Bronchial epithelial cell (primary cell): ENCODE measurements at places on chromosomes 4 and X.

DNA sequence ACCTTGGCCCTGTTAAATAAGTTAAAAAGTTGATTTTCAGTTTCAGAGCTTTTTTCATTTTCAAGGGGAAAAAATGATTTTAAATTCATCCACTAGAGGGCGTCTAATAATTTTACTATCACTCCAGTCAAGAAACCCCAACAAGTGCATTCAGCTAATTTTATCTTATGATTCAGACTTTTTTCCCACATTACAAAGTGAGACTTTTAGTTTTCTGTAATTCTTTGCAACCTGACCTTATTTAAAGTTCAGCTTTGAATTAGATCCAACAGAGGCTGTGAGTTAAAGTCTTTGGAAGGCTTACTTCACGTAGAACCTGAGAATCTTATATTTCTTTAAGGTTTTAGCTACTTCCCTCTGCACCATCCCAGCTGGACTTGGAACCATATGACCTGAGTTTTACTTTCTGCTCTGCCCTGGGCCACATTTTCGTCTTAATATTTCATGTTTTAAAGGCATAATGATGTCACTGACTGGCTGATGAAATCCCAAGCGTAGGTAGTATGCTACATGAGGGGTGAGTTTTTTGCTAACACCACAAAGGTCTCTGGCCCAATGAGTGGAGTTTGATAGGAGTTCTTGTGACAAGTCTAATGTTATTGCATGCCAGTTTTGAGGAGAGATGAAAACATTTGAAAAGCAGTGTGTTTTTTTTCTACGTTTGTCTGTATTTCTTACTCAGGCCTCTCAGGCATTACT is 7.2 kb downstream of the GNRHR start:
- DNase-seq = peak; percentile 52

DNA sequence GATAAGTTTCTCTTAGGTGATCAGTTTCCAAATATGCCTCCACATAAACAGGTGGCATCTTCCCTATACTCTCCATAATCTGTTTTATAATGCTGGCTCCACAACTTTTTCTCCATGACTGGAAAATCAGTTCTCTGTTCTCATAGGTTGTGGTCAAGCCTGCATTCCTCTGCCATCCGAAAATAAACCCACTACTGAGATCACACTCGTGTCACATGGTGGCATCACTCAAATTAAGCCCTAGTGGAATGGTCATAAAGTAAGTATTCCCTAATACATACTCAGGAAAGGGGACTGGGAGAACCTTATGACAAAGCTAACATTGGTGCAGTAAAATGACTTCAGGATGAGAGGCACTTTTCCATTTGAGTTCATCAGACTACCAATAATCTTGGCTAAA is 37.6 kb downstream of the MAGED4B start:
- no peak for DNase-seq

- DNase-seq = peak; percentile 3
Observed at GRCh38 chrX:123330229-123330942, 146.3 kb downstream of the GRIA3 start.

DNA sequence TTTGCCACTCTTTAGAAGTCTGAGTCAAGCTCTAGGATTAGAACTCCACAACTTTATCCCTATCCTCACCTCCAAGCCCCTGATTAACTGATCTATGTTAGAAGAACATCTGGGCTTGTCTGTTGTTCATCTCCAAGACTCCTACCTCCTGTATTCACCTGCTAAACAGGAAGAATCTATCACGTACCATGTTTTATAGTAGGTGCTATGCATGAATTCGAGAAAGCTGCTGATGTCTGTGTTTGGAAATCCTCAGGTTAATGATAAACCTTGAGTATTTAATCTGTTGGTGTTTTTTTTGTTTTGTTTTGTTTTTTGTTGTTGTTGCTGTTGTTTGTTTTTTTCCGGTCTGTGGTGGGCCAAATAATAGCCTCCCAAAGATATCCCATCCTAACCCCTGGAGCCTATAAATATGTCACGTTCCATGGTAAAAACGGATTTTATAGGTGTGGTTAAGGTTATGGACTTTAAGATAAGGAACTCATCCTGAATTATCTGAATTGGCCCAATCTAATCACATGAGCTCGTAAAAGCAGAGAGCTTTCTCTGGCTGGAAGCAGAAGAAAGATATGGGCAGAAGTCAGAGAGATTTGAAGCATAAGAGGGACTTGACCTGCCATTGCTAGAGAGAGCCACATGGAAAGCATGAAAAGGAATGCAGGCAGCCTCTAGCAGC is 101.2 kb upstream of the DUSP21 start:
- no peak for DNase-seq

GRCh38 chr4:1356181-1356998 is 9.4 kb downstream of the UVSSA start:
- DNase-seq = no peak
